ENCODE measurements at places on chromosomes 5 and 9.
A peak's percentile ranks its signal among the peaks of the same experiment; 100 is the strongest.

- no peak for DNase-seq
These were observed 102.2 kb downstream of the DEPDC1B start for GRCh38 chr5:60597572-60598320.

DNA sequence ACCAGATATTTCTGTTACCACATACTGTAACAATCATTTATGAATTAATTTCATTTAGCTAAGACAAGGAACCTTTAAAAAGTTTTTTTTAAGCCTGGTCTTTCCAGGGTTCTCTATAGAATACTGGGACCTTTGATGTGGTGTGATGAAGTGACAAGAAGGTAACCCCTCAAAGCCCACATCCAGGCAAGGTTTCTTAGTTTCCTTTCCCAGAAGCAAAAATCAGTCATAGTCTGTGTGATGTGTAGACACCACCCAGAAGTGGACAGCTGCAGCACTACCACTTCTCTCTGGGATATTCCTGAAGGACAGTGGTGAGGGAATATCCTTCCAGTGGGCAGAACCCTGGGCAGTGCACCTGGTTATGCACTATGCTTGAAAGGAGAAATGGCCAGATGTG, 115.6 kb downstream of the TTC39B start:
- no peak for DNase-seq

DNA sequence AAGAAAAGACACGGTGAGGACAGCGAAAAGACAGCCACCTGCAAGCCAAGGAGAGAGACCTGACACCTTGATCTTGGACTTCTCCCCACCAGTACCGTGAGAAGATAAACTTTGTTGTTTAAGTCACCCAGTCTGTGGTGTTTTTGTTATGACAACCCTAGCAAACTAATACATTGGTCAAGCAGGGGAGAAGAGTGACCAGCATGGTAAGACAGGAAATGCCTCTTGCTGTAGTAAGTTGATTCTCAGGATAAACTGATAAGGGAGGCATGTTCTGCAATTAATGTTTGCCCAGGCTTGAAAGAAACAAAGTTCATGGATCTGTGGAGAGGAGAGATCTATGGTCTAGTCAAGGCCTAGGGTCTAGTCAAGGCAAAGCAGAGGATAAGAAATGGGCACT, 801.2 kb downstream of the MAT2B start:
- no peak for DNase-seq

- DNase-seq, result no peak
These were observed 15.0 kb upstream of the CEP120 start for GRCh38 chr5:123438244-123438643.

DNA sequence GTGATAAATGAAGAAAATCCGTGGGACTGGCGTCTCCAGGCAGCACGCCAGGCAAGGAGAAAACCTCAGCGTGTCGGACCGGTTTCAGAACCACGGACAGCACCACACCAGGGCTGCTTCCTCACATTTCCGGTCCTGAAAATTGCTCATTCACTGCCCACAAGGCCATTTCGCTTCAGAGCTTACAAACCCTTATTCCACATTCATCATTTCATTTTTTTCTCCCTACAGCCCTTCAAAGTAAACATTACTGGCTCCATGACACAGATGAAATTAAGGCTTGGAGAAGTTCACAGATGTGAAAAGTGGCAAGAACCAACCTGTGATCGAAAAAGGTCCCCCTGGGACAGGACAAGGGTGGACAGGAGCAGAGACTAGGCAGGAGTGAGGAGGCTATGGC, 1.5 kb upstream of the GPRIN1 start:
- DNase-seq, result peak; percentile 66

GRCh38 chr9:79781263-79781662, 209.5 kb downstream of the TLE4 start:
- DNase-seq, result no peak

DNA sequence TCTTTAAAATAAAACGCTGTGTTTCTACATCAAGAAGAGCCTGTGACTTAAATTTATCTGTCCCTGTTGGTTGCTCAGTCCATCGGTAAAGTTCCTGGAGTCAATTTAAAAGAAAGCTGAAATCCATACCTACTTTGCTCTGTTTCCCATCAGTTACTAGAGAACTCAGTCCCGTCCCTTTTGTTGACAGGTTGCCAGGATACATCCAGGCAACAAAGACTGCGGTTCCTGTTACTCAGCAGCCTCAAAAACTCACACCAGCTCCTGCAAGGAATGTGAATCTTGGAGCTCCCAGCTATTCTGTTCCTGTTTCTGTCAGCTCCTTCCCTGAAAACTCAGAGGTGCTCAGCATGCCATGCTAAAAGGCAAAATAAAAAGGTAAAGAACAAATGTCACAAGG, at the start of gene ZNF474:
ZNF474 (plus strand) TSS at position 241 of the 400 bp plus-strand sequence. CDS start 22,445 bp downstream, outside the sequence.
- peak; percentile 98 for DNase-seq

GRCh38 chr5:133363807-133364587, 248.3 kb downstream of the FSTL4 start:
- DNase-seq, result no peak

DNA sequence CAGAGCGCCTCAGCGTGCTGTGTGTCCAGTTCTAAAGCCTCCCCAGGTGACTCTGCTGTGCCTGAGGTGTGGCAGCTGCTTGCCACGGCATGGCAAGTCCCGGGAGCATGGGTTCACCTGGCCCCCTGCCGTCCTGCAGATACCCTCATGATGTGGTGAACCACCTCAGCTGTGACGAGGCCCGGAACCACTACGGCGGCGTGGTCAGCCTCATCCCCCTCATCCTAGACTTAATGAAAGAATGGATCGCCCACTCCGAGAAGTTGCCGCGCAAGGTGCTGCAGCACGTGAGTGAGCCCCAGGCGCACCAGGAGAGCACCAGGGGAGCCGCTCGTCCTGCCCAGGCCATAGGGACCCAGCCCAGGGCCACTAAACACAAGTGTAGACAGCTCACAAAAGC, 9.5 kb downstream of the SPACA9 start:
- no peak for DNase-seq

DNA sequence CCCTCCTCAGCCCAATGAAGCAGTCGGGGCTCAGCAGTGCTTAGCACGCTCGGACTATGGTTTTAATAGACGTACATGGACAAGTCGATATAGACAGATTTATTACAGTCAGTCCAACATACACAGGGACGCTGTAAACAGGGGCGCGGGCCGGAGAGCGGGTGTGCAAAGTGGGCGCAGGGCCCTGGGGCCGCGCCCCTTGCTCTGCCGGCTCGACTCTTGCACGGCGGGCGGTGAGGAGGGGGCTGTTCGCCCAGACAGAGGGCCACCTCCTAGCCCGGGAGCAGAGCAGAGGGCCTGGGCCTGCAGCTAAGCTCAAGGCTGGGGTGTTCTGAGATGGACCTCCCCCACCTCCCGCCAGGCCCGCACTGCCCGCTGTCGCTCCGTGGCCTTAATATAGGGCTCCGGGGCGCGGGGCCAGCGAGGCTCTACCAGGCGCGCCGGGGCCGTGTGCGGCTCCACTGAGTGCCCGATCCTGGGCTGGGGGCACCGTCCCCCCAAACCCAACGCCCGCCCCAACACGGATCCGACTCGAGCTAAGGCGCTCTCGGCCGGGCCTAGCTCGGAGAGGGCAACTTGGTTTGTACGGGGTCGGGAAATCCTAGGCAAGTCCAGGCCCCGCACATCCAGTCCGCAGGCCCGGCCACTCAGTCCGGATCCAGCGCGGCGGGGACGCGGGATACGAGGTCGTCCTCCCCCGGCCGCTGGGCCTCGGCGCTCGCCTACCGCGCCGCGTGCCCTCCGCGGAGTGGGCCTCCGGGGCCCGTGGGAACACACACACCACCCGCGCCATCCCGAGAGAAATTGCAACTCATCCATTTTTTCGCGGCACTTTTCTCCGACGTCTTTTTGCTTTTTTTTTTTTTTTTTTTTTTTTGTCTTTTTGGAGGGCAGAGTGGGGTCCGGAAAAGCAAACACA, 6.1 kb downstream of the PITX1 start:
- no peak for DNase-seq

DNA sequence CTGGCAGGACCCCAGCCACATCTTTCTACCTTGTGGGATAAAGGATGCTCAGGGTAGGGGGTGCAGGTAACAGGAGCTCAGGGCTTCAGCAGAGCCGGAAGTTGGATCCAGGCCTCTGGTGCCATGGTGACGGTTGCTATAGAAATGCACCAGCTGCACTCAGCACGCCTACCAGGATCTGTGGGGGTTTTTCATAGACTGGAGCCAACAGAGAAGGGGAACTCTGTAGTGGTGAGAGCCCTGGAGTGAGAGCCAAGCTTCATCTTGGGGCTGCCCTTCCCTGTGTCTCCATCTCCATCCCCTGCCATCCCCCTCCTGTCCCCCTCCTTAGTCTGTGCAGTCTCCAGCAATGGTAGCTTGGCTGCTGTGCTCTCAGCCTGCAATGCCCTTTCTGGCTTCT, 27.5 kb upstream of the BOD1 start:
- no peak for DNase-seq

DNA sequence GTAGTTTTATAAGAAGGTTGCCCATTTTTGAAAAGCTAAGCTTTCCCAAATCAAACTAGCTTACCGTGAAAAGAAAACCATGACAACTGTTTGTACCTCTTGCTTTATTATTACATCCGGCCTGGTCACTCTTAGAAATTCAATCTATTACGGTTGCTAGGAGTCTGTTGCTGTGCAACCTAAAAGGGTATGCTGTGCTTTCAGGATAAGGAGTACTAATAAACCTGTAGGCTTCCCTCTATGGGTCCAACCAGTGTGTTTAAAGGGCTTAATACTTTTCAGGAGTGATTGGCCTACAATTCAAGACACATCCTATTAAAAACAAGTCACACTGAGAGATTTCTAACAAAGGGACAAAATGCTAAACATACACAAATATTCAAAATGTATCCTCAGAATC, 27.1 kb downstream of the RFX3 start:
- DNase-seq, result no peak

- no peak for DNase-seq
These were observed 80.2 kb upstream of the ZNF169 start for GRCh38 chr9:94178927-94179326.

DNA sequence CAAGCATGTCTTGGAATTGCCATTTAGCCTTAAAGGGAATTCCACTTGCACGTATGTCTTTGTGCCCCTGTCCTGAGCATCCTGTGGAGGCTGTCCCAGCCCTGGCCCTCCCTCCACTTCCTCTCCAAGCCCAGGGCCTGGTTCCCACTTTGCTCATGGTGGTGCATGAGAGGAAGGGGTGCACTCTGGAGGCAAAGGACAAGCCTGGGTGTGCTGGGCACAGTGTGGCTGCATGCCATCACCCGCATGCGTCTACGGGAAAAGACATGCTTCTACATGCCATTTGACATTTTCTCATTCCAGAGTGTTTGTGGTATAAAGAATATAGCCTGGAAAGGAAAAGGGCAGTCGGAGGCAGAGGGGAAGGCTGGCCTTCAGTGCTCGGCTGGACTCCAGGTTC, 7.2 kb upstream of the IRX2 start:
- no peak for DNase-seq

- DNase-seq, result no peak
These were observed 201.3 kb downstream of the ARHGAP26 start for GRCh38 chr5:142971303-142972013.

DNA sequence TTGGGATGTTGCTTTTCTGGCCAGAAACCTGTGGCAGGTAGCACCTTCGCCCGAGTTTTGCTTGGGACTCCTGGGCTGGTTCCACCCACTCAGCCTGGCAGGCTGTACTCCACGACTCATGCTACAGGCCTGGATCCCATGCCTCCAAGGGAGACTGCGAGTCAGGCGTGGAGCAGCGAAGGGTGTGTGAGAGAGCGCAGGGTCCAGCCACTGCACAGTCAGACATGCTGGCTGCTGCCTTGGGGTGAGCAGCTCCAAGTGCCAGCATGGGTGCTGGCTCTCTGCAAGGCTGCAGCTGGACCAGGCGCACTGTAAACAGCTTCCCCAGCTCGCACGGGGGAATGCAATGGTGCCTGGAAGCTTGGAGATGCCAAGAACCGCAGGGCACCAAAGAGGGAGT, 249.6 kb upstream of the EDIL3 start:
- DNase-seq, result no peak

DNA sequence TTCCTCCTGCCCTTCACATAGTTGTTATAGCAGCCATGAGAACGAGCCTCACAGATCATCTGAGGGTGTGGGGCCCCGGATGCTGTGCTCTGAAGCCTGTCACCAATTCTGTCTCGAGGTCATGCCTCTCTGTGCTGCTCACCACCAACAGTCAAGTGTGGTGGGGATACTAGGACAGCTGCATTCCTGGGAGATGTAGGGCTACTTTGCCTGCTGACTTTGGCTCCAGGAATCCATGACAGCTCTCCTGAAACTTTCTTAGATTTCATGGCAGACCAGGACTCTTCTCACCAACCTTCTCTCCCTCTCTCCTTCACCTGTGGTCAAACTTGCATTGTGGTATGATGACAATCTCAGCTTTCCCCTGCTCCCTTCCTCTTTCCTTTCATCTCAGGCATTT, 395.9 kb downstream of the PSAT1 start:
- DNase-seq, result no peak

GRCh38 chr9:131843989-131844744, 104.3 kb upstream of the RAPGEF1 start:
- DNase-seq, result no peak

GRCh38 chr5:86679529-86679928, 61.8 kb downstream of the COX7C start:
- DNase-seq, result peak; percentile 16

GRCh38 chr5:147773139-147773538, 9.4 kb downstream of the JAKMIP2 start:
- DNase-seq, result no peak

DNA sequence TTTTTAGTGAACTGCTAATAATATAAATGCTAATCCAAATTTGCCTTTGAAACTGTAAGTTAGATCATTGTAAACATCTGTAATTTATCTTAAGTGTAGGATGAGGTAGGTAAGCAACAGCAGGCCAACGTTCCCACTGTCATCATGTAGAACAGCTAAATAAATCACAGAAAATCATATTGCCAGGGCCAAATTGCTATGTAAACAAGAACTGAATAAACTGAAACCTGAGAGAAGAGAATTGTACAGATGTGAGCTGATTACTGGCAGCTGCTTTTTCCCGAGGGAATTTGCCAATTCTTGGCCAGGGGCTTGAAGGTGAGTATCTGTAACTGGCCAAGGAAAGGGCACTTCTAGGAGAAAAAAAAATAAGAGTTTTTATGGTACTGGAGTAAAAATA, 97.6 kb downstream of the CDH10 start:
- no peak for DNase-seq

DNA sequence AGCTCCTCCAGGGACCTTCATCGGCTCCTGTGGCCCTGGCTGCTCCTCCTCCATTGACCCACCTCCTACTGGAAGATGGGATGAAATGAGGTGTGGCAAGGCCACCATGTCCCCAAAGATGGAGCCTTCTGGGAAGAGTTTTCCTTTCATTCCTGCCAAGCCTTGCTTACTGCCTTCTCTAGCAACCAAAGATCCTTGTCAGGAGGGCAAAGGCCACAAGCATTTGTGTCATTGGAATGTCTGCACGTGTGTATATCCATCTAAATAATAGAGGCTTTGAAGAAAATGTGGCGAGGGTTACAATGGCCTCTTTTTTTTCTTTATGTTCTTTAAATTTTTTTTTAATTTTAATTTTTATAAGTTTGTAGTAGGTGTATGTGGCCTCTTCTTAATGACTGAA, 313.6 kb downstream of the ARHGEF28 start:
- DNase-seq, result no peak

DNA sequence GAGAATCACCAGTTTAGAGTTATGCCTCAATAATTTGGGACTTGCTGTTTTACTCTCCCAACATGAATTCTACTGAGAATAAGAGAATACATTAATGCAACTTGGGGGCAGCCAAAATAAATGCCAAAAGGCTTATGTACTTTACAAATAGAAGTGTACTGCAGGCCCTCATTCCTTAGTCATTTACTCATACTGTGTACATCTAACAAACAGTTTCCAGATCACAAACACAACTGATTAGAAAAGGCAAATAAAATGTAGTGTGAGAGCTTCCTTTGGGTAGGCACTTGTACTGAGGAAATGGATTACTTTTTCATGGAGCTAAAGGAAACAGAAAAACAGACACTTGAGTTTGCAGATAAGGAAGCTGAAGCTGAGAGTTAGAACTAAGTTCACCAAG, 12.6 kb downstream of the ANKDD1B start:
- DNase-seq, result no peak
